ENCODE measurements at places on chromosomes 6 and 20.

DNA sequence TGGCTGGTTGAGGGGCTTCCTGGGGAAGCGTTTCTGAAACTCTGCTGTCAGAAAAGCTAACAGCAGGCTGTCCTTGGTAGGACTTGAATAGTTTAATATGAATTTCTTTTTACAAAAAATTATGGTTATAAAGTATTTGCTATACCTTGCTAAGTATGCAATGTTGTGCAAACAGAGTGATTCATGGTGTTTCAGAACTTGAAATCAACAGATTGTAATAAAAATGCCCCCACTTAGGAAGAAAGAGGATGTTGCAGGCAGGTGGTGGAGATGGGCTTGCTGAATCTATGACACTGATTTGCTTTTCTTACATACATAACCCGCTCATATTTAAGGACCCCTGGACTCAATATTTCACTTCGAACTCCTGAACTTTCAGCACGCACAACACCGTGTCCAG lies 211.6 kb downstream of the THBS2 start:
- DNase-seq: no peak

DNA sequence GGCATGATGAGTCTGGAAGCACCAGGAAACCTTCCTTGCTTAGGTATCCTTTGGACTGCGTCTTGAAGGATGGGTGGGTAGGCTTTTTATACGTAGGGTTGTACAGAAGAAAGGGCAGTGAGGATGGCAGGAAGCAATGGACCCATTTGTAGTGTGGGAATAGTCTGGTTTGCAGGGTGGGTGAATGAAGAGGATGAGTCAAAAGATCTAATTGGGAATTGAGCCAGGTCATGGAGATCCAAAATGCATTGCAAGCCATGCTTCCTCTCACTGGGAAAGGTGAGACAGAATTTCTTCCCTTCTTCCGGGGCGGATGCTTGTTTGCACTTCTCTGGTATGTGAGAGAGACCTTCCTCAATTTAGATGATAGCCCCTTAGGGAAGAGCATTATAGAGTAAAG lies 10.1 kb upstream of the BTBD3 start:
- DNase-seq: no peak

- no peak for DNase-seq
These were observed 33.9 kb upstream of the PIM1 start for GRCh38 chr6:37135835-37136694.

- no peak for DNase-seq
These were observed 258.1 kb downstream of the CLIC5 start for GRCh38 chr6:45757443-45758130.

DNA sequence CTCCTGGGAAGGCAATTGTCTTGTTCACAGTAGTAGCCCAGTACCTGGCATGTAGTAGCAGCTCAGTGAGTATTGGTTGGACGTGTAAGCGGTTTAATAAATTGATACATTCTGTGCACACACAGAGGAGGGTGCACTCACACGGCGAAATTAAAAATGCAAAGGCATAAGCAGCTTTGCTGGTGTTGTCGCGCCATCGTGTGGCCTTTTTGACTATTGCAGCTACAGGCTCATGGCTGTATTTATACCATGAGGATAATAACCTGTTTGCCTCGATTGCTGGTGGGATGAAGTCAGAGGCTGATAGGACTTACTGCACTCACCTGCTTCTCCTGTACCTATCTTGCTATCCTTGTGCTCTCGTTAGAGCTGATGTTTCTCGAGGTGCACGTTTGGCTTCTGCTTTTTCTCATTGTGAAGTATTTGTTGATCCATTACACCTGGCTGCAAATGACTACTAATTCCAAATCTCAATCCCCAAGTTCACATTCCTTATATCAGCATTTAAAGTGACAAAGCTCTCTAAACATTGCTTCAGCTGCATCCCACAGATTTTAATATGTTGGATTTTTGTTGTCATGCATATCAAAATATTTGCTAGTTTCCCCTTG lies 61.5 kb downstream of the TBXT start:
- DNase-seq: peak; percentile 5

GRCh38 chr6:122791310-122791679 lies 2.2 kb downstream of the SMPDL3A start:
- DNase-seq: no peak

DNA sequence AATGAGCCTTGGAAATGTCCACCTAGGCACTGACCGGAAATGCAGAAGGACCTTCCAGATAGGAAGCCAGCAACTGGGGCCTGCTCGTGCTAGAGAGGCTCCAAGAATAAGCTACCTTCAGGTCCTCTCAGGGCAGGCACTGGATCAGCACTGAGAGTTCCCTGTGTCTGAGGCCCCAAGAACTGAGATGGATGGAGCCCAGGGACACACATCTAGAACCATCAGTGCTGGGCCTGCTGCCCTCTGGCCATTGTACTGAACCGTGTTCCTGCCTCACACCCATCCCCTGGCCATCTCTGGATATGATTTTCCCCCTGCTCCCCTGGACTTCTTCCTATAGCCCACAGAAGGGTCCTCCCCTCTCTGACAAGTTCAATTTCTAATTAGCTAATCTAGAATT lies 10.3 kb downstream of the BPIFA1 start:
- no peak for DNase-seq

DNA sequence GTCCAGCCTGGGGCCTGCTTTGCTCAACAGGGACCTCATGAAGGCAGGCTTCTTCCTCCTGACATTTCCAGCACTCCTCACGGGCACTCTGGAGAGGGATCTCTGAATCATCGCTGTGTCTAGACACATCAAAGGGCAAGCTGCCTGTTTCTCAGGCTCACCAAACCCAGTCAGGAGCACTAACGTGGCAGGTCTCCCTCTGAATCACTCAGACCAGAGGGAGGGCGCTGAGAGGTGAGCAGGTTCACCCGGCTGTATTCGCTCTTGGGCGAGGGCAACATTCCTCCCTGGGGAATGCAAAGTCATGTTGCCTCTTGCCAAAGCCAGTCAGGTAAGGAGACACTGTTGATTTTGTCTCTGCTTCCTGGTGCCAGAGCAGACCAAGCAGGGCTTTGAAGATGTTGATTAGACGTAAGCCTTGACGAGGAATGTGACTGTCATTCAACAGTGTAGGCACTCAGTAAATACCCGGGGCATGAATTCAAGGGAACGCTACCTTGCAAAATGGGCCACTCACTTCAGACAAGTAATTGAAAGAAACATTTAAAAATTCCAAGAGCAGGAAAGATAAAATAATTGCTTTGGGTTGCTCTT lies 50.1 kb downstream of the CYP24A1 start:
- peak; percentile 97 for DNase-seq

DNA sequence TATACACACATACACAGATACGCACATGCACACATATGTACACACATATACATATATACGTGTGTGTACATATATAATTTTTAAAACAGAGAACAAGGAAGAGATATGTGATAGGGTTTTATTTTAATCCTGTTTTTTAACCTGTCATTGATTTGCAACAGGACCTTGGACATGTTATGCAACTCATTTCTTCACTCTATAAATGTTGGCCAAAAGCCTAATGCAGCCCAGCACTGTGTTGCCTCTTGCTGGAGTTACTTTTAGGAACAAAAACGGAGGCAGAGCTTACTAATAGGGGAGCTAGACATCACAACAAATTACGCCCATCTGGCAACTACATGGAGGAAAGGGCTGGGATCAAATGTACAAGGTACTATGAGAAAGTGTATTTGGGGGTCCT lies 179.9 kb upstream of the TAB2 start:
- no peak for DNase-seq

GRCh38 chr6:159929819-159930218 lies 39.0 kb downstream of the MAS1 start:
- DNase-seq: no peak

- no peak for DNase-seq
These were observed 461.3 kb downstream of the GJA1 start for GRCh38 chr6:121896771-121897170.

DNA sequence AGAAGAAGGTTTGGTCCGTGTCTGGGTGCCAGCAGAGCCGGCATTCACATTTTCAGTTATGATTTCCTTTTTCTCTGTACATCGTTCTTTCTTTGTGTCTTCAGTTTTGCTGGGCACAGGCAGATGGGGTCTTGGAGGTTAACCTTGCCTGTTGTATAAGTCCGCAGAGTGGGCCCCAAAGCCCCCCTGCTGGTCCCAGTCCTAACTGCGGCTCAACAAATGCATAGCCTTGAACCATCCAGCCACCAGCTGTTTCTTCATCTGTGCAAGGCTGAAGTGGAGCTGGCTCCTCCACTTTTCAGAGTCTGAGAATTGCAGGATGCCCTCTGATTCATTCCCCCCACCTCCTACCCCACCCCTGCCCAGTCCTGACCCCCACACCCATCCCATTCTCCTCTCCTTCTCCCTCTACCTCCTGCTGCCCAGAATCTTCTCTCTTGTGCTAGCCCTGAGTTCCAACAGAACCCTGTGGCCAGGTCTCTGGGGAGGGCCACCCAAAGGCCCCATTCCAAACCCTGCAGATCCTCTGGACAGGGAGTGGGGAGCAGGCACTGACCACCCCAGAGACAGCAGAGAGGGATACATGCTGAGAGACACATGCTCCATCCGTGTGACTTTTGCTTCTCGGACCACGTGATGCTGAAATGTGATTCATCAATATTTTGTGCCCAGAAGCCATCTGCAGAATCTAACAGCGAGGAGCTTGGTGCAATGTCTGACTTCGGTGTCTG lies 386.5 kb upstream of the SULF2 start:
- DNase-seq: no peak

GRCh38 chr6:35054106-35054742 lies 86.9 kb downstream of the TCP11 start:
- DNase-seq: no peak

GRCh38 chr6:158828807-158829206 lies 9.6 kb upstream of the EZR start:
- no peak for DNase-seq

- no peak for DNase-seq
These were observed 10.4 kb upstream of the ABHD16B start for GRCh38 chr20:63850689-63851547.
